NCI-H345 (cell line): ENCODE measurements at places on chromosomes 5 and 9.
A peak's percentile ranks its signal among the peaks of the same experiment; 100 is the strongest.

DNA sequence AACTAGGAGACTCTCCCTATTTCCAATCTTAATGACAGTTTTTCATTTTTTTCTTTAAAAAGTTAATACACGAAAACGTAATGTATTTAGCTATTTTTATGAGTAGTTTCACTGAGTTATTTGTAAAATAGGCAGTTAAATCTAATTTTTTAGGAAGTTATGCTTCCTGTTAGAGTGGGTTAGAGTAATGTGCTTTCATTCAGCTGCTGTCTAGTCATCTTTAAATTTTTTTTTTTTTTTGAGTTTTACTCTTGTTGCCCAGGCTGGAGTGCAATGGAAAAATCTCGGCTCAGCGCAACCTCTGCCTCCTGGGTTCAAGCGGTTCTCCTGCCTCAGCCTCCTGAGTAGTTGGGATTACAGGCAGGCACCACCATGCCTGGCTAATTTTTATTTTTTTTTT is 34.0 kb downstream of the CDC42SE2 start:
- no peak for DNase-seq

GRCh38 chr5:141772281-141772680 is 90.3 kb upstream of the ARAP3 start:
- DNase-seq, result no peak

GRCh38 chr5:15718421-15719179 is 218.6 kb downstream of the FBXL7 start:
- DNase-seq, result no peak

DNA sequence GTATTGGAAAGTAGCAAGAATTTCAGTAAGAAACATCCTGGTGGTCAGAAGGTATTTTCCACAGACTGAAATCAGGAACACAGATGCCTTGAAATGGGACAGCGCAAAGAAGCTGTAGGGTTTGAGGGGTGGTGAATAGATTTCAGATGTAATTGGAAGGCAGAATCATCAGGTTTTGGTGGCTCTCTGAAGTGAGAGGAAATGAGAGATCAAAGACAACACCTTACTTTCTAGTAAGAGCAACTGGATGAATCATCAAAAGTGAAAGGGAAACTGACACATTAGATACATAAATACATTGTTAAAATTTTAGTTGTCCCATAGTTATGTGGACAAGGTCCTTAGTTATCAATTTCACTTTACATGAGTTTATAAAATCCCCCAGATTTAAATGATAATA is 188.2 kb upstream of the SLC27A6 start:
- no peak for DNase-seq

DNA sequence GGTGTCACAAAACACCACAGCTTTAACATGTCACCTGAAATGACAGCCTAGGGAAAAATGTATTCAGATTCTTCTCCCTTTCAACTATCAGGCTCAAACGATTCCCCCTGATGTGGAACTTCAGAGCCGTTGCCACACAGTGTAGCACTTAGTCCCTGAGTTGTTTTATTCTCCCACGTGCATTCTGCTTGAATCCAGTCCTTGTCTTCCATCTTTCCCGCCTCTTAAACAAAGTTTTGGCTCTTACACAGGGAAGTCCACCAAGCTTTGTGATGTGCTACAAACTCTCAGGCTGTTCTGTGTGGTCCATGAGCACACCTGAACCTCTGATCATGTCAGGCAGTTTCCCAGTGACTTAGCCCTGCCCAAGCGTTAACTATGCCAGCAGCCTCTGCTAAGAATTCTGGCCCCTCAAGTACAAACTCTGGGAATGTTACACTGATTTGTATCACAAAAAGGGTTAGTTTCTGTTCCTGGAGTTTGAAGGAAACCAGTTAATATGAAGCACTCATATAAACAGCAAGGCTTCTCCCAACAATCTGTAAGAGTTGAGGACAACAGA is 45.8 kb upstream of the RNF38 start:
- DNase-seq, result no peak

GRCh38 chr5:144503123-144503522 is 332.4 kb downstream of the KCTD16 start:
- no peak for DNase-seq

DNA sequence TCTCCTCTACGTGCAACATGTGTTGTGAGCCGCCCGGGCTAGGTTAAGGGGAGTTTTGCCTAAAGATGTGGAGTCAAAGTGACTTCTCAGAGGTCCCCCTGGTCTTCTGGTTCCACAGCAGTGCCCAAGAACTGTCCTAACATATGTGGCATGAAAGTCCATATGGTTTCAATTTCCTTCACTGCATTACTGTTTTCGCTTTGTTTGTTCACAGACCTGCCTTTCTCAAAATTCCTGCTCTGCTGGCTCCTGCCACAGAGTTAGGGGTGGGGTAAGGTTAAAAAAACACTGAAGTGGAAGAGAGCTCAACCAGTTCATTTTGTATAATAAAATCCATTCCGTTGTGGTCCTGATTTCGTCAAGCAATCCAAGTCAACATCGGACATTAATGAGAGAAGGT is 289.4 kb downstream of the DMAC1 start:
- no peak for DNase-seq

- no peak for DNase-seq
These were observed 82.0 kb downstream of the MLLT3 start for GRCh38 chr9:20540169-20540863.

GRCh38 chr5:33842456-33842855 is 49.3 kb downstream of the ADAMTS12 start:
- no peak for DNase-seq

DNA sequence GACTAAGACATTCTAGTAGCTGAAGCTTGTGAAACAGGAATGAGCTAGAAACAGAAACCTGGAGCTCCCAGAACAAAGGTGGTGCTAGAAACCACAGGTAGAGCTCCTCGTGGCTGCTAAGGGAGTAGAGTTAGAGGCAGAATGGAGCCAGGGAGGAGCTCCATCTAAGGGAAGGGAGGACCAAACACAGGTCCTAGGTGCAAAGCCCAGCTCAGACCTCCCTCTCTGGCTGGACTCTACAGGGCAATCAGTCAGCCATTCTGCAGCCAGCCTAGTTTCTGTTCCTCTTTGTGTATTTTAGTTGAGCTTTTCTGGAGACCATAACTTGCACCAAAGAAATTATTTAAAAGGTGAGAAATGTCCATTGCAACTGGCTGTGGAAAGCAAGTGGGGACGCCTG is 70.4 kb downstream of the CRB2 start:
- no peak for DNase-seq

GRCh38 chr5:40442346-40442745 is 237.4 kb upstream of the PTGER4 start:
- no peak for DNase-seq

DNA sequence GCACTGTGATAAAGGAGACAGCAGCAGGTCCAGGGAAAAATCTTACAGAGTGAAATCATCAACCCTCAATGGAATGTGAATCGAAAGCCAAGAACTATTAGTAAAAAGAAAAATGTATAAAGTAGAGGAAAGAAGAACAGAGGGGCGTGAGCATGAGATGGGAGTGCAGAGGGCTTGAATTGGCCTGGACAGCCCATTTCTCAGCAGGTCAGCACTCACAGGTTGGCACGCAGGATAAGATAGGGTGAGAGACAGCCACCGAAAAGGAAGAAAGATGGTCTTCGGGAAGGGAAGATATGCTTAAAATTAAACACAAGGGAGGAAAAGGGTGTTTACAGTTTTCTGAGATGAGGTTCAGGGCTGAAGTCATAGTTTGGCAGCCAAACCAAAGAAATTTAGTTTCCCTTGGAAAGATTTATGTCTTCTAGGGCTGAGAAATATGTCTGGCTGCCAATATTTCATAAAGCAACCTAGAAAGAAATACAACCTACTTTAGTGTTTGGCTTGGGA is 524.7 kb downstream of the SPATA31D1 start:
- no peak for DNase-seq

DNA sequence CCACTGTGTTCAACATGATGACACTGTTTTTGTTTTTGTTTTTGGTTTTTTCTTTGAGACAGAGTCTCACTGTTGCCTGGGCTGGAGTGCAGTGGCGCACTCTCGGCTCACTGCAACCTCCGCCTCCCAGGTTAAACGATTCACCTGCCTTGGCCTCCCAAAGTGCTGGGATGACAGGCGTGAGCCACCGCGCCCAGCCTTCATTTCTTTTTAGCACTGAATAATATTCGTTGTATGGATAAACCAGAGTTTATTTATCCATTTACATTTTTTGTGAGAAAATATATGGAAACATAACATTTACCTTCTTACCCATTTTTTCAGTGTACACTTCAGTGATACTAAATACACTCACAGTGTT is 4.2 kb downstream of the CARD19 start:
- DNase-seq, result no peak

DNA sequence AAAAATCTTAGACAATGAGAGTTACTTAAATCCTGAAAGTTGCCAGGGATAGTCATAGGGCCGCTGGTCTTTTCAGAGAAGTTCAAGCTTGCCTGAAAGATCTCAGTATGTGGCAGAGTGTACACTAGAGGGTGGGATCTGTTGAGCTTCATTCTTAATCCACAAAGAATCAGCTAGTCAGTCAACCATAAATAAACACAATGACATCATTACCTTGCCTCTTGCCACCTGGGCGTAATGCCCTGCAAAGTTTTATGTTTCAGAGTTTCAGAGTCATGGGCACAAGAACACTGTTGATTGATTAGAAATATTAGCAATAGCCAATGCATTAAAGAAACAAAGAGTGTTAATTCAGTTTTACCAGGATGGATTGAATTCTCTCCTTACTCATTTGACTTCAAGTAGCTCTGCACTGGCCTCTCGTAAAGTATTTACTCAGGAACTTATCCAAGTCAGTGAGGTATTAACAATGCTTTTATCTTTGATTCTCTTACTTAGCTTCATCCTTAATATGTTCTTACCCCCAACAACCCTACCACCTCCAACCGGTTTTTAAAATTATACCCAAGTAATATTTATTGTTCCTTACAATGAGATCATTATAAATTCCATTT is 14.3 kb upstream of the ANXA1 start:
- DNase-seq, result no peak

DNA sequence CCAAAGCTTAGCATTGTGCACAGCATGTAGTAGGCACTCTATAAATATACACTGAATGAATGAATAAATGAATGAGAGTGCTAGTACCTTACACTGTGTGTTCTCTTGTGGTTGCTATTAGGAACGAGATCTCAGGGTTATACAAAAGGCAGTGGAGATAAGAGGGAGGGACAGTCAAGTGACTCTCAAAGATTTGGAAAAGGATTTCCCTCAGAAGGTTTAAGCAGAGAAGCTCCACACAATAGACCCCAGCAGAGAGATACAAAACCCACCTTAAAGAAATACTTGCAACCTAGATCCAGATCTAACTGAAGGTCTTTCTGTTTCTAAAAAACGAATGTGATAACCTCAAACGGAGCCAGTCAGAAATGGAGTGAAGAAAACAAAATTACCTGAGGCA is 11.8 kb upstream of the EFNA5 start:
- DNase-seq, result peak; percentile 60

- DNase-seq, result no peak
These were observed 89.8 kb upstream of the RPS23 start for GRCh38 chr5:82367930-82368329.

- no peak for DNase-seq
These were observed 68.3 kb downstream of the TBCA start for GRCh38 chr5:77707791-77708190.

GRCh38 chr9:133689151-133689763 is 48.9 kb downstream of the SARDH start:
- no peak for DNase-seq

DNA sequence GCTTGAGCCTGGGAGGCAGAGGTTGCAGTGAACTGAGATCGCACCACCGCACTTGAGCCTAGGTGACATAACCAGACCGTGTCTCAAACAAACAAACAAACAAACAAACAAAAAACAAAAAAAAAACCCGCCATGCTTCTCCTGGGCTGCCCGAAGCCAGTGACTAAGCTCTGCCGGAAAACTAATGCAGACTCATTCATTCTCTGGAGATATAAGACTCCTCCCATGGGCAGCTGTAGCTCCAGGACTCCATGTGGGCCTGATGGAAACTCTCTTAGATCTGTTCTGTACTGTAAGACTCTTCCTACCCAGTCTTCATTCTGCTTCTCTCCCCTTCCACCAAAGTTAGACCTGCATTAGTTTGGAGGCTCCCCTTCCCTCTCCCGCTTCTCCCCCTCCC is 11.1 kb downstream of the GLDC start:
- no peak for DNase-seq

DNA sequence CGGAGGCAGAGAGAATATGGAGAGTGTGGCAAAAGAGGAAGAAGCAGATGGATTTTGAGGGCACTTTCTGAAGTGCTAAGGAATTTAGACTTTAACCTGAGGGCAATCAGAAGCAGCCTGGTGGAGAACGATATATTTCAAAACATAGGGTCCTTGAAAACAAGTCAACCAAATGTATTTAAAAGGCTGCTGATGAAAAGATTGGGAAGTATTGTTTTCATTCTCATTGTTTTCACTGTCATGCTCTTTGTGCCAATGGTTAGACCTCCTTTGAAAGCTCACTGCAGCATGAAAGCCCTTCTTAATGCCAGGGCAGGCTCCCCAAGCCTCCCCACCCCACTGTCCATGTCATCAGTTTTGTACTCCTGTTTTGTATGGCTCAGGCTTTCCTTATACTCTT is 2.5 kb upstream of the GPX3 start:
- DNase-seq, result no peak

DNA sequence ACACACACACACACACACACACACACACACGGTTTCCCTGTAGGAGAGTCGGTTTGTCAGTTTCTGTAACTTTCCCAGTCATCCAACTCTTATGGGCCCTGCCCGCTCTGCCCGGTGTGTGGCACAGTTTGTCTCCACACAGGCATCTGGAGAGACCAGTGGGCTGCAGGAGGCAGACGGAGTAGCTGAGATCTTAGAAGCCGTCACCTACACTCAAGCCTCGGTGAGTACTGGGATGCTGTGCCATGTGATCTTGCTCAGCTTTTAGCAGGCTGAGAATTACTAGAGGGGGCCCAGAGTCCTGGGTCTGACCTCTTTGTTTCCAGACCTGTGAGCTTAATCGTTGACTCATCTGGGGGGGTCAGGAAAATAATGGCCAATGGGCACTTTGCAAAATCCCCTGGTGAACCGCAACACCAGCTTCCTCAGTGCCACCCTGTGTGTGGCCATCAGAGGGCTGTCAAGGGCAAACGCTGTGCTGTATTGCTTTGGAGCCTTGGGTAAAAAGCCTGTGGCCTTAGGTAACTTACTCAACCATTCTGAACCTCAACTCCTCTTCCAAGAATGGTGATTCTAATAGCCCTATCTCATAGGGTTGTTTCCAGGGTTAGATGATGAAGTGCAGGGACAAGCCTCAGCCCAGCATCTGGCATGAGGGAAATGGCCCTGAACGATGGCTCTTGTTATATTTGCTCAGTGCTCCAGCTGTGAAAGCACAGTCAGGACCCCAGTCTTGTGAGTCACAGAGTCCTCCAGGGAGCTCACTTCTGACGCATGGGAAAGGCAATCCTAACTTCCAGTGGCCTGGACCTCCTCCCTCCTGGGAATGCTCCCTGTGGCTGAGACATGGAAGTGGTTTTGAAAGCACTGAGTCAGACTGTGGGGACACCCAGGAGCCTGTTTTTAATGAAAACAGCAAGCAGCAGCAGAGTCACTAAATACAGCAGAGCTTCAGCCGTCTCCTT is 45.6 kb downstream of the COL15A1 start:
- peak; percentile 66 for DNase-seq

DNA sequence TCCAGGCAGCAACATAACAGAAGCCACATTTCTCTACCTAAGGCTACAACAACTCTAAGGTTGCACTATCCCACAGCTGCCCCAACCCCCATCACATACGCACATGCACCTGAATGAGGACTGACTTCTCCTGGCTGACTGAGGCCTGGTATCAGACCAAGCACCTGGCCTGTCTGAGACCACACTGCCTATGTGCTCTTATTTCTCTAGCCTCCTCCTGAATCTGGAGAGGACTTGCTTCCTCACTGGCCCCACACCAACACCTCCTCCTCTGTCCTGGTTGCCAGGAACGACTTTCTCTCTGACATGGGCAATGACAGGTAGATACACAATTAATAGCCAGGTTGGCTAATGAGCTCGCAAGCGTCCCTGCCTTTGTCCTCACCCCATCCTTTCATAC is 14.9 kb upstream of the VDAC1 start:
- DNase-seq, result no peak
